ENCODE measurements at places on chromosomes 12 and 14.

DNA sequence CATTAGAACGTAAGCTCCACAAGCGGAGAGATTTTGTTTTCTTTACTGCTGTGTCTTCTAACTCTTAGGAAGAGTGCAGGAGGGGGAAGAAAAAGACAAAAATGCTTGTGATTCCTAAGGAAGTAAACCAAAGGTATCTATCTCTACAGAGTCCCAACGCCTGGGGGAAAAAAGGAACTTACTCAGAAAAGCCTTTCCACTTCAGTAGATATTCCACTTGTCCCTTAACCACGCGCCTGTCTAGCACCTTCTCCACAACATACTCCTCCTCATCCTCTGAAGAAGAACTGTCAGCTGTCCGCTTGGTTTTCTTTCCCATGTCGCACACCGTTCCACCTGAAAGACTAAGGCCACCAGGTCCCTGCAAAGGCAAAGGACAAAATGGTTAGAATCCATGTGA is 22.6 kb downstream of the CBX5 start:
- no peak for DNase-seq

- no peak for DNase-seq
Observed at GRCh38 chr14:53338192-53338591, 185.1 kb upstream of the DDHD1 start.

DNA sequence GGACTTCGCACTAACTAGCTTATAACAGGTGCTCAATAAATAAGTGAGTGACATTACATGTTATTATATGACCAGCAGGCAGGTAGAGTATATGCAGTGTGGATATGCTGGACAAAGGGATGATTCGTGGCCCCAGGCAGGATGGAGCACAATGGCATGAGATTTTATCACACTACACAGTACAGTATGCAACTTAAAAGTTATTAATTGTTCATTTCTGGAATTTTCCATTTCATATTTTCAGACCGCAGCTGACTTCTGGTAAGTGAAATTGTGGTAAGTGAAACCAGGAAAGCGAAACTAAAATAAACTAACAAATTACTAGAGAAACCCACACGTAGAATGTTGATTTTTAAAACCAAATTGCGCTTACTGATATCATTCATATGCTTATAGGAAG is 3.3 kb downstream of the PARP11 start:
- no peak for DNase-seq

DNA sequence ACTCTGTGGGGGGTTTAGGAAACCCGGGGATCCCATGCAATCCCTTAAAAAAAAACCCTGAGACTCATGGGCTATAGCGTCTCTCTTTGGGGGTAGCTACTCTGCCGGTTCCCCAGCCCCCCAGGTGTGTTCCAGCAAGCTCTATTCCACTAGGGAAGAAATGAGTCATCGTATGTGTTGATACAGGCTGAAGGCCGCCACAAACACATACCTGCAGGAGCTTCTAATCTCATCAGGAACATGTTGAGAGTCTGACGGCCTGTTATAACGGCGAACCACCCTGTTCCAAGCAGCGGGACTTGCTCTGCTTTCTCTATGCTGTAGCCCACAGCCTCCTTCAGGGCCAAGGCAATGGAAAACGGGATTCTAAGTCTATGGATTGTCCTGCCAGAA is 977 bp upstream of the KRT5 start:
- DNase-seq: no peak

DNA sequence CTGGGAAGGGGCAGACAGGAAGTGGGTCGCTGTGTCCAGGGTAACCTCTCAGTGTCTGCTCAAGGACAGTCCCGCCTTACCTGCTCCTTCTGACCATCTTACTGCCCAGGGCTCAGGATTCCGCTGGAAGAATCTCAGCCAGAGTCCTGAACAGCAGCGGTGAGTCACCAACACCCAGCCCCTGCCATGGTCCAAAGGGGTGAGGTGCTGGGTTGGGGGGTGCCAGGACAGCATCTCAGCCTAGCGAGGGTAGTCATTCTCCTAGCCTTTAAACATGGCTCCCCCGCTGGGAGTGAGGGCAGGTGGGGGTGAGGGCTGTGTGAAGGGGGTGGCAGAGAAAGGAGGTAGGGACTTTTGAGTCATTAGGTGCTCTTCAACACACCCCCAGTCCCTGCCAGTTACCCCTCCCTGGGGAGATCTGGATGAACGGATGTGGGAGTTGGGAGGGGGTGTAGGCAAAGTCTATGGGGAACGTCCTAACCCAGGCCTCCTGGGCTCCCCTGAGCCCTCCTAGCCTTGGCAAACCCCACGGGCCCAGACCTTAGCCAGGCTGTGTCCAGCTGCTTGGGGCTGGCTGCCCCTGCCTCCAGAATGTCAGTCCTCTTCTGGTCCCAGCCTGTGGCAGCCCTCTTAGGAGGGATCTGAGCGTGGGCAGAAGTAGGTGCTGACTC is 2.5 kb downstream of the TAMALIN start:
- DNase-seq: no peak

DNA sequence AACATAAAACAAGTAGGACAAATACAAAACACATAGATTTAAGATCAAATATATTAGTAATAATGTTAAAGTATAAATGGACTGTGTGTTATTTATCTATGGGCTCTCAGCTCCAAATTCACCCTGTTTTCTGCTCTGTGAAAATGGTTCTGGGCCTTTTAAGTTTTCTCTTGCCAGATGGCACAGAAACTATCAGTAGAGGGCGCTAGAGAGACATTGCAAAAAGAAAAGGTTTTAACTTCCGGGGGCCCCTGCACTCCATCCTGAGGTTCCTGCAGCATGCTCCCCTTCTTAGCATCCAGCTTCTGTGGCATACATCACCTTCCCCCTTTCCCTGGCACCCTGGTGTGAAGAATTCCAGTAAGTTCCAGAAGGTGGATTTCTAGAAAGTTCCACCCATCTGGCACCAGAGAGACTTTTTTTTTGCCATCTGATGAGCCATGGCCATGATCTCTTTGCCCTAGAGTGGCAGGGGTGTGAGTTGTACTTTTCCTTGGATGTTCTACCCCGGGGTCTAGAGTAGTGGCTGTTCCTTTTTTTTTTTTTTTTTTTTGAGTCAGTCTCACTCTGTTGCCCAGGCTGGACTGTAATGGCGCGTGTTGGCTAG is 29.3 kb downstream of the ZCRB1 start:
- DNase-seq: no peak

- DNase-seq: no peak
Observed at GRCh38 chr12:90682398-90682797, 272.6 kb downstream of the CCER1 start.

GRCh38 chr12:16323010-16323409 is 24.4 kb upstream of the MGST1 start:
- no peak for DNase-seq
